ENCODE measurements at places on chromosomes 7 and 10. TPM values are rescaled to one million over a fixed set of nuclear protein-coding genes. Genes with fewer than 3 reads are reported as not detected.

Gene FKBP6
- polyA plus RNA-seq, result not detected

Gene SUFU
- 6.0 TPM for polyA plus RNA-seq

Gene OR13A1
- polyA plus RNA-seq, result 0.86 TPM

Gene SCIN
- 22.3 TPM for polyA plus RNA-seq

Gene NOLC1
- 46.5 TPM for polyA plus RNA-seq

Gene GIMAP5
- polyA plus RNA-seq, result 7.6 TPM

Gene BEND7
- 1.9 TPM for polyA plus RNA-seq

Gene FBXO24
- polyA plus RNA-seq, result 0.81 TPM

Gene AGBL3
- polyA plus RNA-seq, result 0.62 TPM

Gene ANKRD1
- 1.1 TPM for polyA plus RNA-seq

Gene ASB4
- polyA plus RNA-seq, result 0.01 TPM

Gene STAG3
- polyA plus RNA-seq, result 0.25 TPM

Gene ADRB1
- 0.22 TPM for polyA plus RNA-seq

Gene GPER1
- 1.1 TPM for polyA plus RNA-seq

Gene ZNF488
- 0.94 TPM for polyA plus RNA-seq

Gene EBLN1
- polyA plus RNA-seq, result not detected

Gene FFAR4
- 0.08 TPM for polyA plus RNA-seq

Gene RBP3
- polyA plus RNA-seq, result not detected

Gene CLDN15
- polyA plus RNA-seq, result 3.7 TPM

Gene ARHGEF5
- 14.6 TPM for polyA plus RNA-seq

Gene OGDHL
- polyA plus RNA-seq, result 0.10 TPM

Gene TRIP6
- 75.0 TPM for polyA plus RNA-seq

Gene SEMA3D
- polyA plus RNA-seq, result 0.08 TPM

Gene AMZ1
- 0.10 TPM for polyA plus RNA-seq

Gene TAS2R41
- polyA plus RNA-seq, result not detected

Gene C10orf62
- 0.10 TPM for polyA plus RNA-seq
